ENCODE measurements at places on chromosomes 6 and 20.

DNA sequence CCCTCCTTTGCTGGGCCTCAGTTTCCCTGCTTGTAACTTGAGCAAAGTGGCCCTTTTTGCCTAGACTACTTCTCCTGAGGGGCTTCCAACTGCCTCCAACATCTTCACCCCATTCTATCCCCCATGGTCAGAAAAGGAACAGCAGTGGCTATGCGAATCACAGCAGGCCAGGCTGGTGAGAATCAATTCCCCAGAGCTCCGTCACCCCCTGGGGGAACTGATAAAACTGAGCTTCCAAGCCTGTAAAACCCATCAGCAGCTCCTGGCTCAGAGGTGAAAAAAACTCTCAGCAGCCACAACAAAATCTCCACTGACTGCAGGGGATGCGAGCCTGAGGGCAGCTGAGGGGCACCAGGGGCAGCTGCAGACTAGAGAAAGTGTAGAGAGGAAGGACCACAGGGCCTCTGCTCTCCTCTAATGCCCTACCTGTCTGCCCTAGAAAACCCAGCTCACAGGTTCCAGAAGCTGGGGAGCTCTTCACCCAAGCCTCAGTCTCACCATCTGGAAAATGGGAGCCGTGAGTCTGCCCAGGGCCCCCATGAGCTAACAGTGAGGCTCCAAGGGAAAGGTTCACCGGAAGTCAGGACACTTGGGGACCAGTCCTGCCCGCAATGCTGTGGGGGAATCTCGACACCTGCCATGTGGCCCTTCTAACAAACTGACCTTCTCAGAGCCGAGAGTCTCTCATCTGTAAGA lies 120.6 kb downstream of the GRM4 start:
- no peak for DNase-seq

GRCh38 chr20:10671221-10671918 lies 2.4 kb downstream of the JAG1 start:
- DNase-seq: no peak

DNA sequence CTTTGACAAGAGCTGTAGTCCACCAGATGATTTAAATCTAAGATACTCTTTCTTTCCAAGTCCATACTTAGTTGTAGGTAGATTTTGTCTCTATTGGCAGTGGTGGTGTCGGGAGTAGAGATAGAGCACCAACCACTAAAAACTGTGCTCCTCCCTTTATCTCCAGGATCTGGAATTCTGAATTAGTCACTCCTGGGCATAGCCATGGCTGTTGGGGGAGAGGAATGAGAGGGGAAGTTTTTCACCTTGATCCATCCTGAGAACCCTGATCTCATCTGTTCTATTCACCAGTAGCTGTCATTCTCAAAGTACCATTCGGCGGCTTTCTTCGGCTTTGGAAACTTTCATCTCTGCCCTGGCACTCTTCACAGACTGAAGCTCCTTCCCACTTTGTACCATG lies 35.6 kb upstream of the NKX2-4 start:
- DNase-seq: no peak

DNA sequence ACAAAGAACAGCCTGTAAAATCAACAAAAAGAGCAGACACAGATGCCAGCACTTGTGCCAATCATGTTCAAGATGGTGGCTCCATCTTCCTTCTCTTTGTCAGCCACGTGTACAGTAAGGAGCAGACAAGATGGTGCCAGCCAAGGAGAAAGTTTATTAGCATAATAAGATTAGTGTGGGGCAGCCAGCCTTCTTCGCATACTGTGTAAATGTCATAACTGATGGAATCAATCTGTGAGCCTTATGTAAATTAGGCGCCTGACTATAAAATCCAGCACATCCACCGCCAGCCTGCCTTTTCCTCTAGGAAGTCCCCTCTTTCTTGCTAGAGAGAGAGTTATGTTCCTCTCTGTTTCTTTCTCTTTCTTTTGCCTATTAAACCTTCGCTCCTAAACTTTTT lies 99.7 kb upstream of the RALGAPA2 start:
- DNase-seq: no peak

- DNase-seq: no peak
Observed at GRCh38 chr20:5780846-5781217, 30.6 kb downstream of the SHLD1 start.

DNA sequence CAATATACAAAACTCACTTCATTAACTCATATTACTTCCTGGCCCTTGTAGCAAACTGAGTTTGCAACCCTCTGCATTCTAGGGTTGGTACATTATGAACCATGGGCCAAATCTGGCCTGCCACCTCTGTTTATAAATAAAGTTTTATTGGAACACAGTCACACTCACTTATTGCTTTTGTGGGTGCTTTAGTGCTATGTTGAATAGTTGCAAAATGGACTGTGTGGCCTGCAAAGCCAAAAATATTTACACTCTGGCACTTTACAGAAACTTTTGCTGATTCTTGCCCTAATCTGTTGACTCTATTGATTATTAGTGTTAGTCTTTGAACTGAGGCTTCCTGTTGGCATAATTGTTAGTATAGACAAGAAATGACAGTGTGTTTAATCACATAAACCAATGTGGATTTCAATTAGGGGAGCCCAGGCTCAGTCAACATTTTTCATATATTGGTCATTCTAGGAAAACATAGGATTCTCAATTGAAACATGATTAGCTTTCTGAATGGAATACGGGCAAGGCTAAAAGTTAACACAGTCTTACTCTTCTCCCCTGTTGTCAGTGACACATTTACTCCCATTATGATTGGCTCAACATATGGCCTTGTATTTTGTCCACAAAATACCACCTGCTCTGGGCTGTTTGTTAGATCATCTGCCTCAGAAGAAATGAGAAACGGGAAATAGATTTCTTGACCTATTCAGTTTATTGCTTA lies 241.9 kb upstream of the ZFP64 start:
- no peak for DNase-seq

DNA sequence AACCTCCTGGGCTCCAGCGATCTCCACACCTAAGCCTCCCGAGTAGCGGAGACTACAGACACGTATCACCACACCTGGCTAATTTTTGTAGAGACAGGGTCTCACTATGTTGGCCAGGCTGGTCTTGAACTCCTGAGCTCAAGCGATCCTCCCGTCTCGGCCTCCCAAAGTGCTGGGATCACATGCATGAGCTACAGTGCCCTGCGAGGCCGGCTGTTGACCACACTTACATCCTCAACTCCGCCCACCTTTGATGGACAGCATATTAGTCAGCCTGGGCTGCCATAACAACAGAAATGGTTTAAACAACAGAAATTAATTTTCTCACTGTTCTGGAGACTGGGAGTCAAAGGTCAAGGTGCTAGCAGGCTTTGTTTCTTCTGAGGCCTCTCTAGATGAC lies 107.7 kb downstream of the JPH2 start:
- DNase-seq: no peak

DNA sequence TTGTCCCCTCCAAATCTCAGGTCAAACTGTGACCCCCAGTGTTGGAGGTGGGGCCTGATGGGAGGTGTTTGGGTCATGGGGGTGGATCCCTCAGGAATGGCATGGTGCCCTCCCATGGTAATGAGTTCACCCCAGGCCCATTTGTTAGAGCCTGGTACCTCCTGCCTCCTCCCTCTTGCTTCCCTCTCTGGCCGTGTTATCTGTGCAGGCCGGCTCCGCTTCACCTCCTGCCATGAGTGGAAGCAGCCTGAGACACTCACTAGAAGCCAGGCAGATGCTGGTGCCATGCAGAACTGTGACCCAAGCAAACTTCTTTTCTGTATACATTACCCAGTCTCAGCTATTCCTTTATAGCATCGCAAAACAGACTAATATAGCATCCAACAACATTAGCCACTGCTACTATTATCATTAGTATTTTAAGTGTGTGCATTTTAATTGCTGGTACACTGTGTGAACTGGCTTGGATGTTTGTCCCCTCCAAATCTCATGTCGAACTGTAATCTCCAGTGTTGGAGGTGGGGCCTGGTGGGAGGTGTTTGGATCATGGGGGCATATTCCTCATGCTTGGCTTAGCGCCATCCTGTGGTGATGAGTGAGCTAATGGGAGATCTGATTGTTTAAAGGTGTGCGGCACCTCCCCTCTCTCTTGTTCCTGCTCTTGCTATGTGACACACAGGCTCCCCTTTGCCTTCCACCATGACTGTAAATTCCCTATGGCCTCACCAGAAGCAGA lies 12.2 kb upstream of the OSER1 start:
- no peak for DNase-seq

GRCh38 chr6:156844089-156844488 lies 66.9 kb downstream of the ARID1B start:
- DNase-seq: no peak

GRCh38 chr20:40160097-40160550 lies 528.9 kb downstream of the MAFB start:
- DNase-seq: no peak

GRCh38 chr20:7585126-7585679 lies 355.1 kb downstream of the HAO1 start:
- DNase-seq: no peak

- no peak for DNase-seq
Observed at GRCh38 chr6:56490993-56491392, 151.7 kb downstream of the DST start.

DNA sequence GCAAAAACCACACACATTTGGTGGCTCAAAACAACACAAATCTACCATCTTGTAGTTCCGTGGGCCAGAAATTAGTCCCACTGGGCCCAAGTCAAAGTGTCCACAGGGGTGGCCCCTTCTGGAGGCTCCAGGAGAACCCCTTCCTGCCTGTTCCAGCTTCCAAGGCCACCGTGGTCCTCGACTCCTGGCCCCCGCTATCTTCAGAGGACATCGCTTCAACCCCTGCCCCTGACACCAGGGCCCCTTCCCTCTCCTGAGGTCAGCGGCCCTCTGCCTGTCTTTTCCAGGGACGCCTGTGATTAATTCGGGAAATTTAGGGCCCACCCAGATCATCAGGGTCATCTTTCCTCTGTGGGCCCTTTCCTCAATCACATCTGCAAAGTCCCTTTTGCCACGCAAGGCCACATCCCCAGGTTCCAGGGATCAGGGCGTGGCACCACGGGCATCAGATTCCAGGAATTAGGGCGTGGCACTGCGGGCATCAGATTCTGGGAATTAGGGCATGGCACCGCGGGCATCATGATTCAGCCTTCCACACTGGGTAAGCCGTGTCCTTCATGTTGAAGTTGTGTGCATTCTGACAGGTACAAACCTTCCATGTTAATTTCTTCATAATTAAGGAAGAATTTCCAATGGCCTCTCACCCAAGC lies 59.9 kb upstream of the SMOC2 start:
- no peak for DNase-seq

DNA sequence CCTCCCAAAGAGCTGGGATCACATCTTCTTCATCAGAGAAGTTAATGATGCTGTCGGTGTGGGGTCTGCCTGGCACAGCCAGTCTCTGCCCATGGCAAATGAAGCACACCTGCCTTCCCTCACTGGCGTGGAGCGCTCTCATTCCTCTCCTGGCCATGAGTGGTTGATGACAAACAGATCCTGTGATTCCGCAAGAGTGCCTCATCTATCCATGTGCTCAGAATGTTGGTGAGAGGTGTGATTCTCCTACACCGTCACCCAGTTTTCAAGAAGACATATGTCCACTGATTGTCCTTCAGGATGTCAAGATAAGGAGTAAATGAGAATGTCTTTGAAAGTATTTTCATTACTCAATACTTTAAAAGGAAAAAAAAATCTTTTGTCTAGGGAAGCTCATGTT lies 97.5 kb upstream of the GGTLC1 start:
- no peak for DNase-seq

DNA sequence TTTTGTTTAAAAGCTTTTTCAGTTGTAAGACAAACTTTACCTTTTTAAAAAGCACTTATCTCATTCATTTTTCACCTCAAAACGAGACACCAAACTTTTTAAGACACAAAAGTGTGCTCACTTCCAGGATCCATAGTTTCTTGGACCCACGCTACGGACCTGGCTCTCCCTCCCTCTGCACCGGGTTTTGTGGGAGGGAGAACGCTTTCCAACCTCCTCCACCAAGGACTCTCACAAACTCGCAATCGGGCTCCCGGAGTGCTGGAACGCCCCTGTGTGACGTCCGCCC lies 436 bp downstream of the CAGE1 start:
- no peak for DNase-seq

DNA sequence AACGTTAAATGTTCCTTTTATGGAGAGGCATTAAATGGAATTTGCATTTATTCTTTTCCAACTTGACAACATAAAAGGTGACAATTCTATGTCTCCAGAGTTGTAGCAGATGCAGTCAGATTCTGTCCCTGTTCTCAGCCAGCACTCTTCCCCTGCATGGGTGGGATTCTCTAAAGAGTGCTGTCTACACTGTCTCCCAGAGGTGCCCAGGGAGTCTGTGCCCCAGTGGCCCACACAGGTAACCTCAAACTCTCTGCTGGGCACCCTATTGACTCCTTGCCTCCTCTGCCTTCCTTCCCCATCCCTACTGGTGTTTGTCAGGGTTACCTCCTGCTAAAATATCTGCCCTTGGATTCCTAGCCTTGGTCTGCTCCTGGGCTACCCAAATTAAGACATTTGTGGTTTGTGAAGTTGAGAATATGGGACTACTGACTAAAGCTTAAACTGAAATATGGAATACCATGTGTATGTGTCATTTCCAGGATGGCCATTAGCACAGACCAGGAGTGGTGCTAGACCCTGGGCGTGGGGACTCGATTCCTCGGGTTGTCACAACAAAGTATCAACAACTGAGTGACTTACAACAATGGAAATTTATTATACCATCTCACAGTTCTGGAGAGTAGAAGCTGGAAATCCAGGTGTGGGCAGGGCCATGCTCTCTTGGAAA lies 284.7 kb downstream of the CDH26 start:
- DNase-seq: no peak

DNA sequence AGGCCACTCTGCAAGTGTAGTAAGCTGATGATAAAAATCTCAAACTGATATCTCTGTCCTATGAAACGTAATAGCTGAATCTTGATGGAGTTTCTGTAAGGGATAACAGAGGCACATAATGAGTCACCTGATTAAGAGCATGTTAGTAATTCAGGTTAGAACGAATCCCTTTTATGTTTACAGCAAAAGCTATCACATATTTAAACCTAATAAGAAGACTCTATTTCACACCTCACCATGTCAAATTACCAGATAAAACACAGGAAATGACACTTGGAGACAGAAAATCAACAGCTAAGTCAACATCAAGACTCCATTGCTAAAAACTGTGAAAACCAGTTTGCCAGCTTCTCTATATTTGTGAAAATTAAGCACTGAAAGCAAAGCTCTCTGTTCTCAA lies 11.8 kb downstream of the CST7 start:
- no peak for DNase-seq

DNA sequence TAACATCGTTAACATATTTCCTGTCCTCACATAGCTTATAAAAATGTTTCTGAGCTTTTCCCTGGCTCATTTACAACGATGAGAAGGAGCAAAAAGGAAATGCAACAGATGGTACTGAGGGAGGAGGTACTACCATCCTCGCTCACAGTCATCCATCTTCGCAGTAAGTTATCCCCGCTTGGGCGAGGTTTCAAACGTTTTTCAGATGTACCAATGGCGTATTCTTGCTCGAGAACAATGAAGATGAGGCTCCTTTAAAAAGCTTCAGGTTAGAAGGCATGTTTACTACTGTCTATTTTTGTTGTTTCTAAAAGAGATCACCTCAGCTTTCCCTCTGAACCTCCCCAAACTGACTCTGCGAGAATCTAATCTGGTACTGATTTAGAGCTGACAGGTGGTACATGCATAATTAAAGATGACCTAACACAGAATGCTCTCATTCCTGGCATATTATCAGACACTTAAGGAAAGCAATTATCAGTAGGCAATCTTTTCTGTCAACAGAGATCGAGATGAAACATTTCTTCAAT lies 178.7 kb downstream of the GJA10 start:
- no peak for DNase-seq
